ENCODE measurements at places on chromosomes 3 and 15.
A peak's percentile ranks its signal among the peaks of the same experiment; 100 is the strongest.

- DNase-seq = no peak
Measured at GRCh38 chr3:134352031-134352671, 22.1 kb downstream of the AMOTL2 start.

DNA sequence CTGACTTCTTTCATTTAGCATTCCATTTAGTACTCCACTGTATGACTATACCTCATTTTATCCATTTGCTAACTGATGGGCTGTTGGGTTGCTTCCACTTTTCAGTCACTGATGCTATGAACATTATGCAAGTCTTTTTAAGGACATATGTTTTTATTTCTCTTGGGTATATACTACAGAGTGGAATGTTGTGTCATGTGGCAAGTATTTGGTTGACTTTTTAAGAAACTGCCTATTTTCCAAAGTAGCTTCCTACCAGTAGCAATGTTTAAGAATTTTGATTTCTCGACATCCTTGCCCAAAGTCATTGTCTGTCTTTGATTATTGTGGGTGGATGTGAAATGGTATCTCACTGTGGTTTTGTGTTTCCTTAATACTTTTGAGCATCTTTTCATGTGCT, 110.1 kb upstream of the TPM1 start:
- DNase-seq = peak; percentile 95

DNA sequence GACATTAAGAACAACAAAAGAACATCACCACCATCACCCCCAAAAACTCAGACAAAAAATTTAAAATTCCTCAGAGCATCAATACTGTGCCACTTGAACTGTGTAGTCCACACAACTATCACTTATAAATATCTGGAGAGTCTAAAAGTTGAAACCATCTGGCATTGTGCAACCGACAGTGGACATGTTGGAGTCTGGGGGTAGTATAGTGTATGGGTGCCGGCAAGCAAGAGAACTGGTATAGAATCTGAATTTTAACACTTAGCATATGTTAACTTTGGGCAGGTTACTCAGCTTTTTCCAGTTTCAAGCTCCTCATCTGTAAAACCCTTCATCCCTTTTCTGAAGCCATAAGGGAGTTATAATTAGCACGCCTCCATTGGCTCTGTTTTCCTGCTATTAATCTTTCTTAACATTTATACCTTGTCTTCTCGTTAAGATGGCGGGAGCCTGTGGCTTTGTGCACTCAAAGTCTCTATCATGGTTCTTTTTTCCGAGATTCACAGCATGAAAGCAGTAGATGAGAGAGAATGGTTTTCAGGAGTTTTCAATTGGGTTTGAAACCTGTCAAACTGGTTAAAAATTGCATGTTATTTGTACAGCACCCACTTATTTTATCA, 255.7 kb upstream of the TBL1XR1 start:
- DNase-seq = no peak

DNA sequence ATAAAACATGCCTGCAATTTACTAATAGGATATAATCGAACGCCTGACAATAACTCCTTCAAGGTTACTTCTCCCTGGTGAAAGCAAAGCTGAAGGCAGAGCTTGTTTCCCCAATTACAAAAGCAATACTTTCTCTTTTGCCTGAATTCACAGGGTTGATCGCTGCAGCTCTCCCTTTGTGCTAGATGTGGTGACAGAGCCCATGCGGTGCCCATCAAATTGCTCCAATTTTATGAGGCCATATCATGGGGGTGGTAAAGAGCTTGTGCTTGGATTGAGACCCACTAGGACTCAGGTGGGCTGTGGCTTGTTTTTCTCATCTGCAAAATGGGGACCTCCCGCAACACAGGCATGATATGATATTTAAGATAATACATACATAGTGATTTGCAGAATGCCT, 143.4 kb downstream of the GREM1 start:
- no peak for DNase-seq

DNA sequence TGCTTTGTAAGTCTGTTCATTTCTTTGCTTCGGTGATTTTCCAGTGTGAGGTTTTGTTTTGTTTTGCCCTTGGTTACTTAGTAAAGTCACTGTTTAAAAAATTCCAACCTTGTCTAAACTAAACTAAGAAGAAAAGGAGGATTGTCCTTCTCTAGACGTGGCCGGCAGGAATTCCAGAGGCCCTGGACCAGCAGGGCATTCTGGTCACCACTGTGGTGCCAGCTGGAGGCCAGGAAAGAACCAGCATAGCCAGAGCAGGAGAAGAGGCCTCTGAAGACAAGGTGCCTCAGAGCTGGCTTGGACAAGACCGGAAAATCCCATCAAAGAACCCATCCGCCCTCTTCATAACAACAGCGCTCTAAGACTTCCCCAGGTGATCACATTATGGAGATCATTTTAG, 8.2 kb downstream of the PLOD2 start:
- DNase-seq = no peak

DNA sequence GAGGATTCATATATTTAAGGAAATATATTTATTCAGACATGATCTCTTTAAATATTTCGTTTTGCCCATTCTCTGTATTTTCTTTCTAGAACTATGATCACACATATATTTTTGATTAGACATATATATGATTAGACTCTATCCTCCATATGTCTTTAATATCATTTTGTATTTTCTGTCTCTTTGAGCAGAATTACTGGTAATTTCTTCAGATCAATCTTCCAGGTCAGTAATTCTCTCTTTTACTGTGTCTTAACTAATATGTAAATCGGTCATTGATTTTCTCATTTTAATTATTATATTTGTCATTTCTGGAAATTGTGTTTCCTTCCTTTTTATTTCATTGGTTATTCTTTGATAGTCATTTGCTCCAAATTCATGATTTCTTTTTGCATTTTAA, 586.2 kb downstream of the NR2F2 start:
- DNase-seq = no peak

DNA sequence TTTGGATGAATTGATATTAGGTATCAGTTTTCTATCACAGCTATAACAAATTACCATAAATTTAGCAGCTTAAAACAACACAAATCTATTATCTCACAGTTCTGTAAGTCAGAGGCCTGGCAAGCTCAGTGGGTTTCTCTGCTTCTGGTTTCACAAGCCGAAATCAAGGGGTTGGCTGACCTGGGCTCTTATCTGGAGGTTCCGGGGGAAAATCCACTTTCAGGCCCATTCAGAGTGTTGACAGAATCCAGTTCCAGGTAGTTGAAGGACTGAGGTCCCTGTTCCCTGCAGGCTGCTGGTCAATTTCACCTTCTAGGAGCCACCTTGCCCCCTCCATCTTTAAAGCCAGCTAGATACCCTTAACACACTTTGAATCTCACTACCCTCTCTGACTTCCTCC, 11.1 kb upstream of the HHATL start:
- DNase-seq = no peak

GRCh38 chr15:37764733-37765191, 169.7 kb upstream of the TMCO5A start:
- peak; percentile 8 for DNase-seq

GRCh38 chr3:14914779-14915117, 32.6 kb upstream of the NR2C2 start:
- DNase-seq = no peak

DNA sequence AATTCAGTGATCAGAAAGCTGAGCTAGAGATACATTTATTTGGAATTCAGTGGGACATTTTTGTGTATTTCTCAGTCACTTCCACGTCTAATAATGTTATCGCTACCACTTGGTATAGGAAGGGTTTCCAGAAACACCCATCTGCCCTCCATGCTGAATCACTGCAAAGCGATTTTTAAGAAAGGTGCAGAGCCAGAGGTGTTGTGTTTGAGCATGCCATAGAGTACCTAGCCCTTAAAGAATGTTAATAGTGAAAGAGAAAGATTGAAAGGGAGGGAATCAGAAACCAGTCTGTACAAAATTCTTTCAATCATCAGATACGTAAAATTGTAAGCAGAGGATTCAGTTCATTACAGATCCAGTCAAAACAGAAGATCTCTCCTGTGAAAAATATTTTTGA, 80.1 kb upstream of the ARL6 start:
- no peak for DNase-seq

DNA sequence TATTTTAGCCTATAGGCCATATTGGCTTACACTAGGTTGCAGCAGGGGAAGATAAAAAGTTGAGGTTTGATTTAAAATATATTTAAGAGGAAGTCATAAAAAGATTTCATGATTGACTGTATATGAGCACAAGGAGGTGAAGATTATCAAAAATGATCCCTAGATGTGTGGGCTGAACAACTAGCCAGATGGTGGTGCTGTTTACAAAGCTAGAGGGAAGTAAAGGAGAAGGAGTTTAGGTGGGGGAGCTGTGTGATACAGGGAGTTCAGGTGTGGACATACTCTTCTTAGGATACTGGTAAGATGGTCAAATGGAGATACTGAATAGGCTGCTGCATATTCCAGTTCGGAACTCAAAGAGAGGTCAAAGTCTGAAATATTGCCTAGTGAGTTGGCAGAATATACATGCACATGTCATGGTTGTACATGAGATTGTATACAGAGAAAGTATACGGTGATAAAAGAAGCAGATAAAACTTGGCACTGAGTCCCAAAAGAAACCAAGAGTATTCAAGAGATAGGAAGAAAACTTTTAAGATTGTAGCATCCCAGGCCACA, 727.8 kb downstream of the NLGN1 start:
- peak; percentile 34 for DNase-seq

DNA sequence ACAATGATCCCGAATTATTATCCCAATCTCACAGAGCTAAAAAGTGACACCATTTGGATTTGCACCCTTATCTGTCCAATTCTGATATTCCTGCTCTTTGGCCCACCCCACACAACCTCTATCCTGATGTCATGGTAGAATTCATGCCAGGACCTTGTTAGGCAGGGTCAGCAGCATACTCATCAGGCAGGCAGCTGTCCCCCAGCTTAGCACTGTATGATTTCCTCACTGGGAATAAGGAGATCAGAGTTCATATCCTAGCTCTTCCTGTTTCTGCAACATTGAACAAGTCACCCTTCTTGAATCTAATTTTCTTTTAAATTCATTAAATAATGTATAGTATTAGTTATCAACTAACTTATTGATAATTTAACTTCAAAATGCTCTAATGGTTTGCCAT, 12.0 kb upstream of the C3orf80 start:
- no peak for DNase-seq

- DNase-seq = no peak
Measured at GRCh38 chr15:69194854-69195253, 34.4 kb downstream of the GLCE start.

- DNase-seq = peak; percentile 91
Measured at GRCh38 chr3:45123030-45123429, 23.1 kb downstream of the CDCP1 start.

DNA sequence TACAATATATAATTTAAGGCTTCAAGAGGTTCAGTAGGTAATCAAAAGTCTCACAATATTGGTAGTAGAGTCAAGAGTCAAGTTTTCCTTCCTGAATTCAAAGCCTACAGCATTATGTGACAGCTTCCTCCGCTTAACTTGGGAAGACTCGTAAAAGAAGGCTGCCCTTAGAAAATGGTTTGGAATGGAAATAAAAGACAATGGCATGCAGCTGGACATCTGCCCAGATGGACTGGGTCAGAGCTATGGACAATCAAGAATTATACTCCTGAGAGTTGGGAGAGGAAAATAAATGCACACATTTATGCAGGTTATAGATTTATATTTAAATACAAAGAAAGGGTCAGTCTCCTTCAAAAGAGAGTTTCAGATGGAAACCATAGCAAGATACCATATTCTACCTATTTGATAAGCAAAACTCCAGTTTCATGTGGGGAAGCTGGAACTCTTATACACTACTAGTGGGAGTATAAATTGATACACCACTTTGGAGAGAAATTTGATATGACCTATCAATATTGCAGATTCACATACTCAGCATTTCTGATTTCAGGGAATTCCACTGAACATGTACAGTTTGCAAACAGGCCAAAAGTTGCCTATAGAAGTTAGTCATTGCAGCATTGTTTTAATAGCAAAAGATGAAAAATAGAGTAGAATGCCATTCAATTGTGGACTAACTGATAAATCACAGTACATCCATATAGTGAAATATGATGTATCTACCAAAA, 6.1 kb downstream of the CRYBG3 start:
- no peak for DNase-seq

- DNase-seq = peak; percentile 74
Measured at GRCh38 chr15:36407647-36408046, 171.8 kb upstream of the CDIN1 start.

- DNase-seq = no peak
Measured at GRCh38 chr3:59709702-59710553, 660.1 kb upstream of the CFAP20DC start.

Data from AG09309 (cell line).